ENCODE measurements at places on chromosomes 6 and 20.

DNA sequence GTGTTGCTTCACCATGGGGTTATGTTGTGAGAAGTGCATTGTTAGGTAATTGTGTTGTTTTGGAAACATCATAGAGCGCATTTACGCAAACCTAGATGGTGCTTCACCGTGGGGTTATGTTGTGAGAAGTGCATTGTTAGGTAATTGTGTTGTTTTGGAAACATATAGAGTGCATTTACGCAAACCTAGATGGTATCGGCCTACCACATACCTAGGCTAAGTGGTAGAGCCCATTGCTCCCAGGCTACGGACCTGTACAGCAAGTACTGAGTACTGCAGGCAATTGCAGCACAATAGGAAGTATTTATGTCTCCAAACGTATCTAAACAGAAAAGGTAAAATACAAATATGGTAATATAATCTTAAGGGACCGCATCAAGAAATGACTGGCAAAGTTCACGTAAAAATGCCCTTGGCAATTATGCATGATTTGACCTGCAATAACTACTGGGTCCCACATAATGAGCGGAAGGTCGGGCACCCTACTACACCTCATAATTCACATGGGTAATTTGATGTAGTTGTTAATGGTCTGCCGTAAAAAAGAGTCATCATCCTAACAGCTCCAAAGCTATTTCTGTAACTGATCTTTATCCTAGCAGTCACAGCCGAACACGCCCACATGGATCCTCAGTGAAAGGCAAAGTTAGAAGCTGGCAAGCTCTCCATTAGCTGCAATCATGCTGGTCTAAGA is 76.0 kb downstream of the RSPH3 start:
- no peak for DNase-seq

DNA sequence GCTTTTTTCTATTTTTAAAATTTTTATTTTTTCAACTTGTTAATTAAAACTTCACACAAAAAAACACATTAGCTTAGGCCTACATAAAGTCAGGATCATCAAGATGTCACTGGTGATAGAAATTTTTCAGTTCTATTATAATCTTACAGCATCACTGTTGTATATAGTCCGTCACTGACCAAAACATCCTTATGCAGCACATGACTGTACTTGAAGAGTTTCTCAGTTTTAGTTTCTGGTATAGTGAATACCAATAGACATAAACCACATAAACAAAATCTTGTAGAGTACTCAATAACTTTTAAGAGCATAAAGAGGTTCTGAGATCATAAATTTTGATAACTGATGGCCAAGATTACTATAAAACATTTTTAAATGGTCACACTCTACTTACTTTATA is 71.8 kb downstream of the ASCC3 start:
- DNase-seq = no peak

- DNase-seq = peak; percentile 63
Observed at GRCh38 chr6:152863618-152864326, 113.2 kb downstream of the VIP start.

- no peak for DNase-seq
Observed at GRCh38 chr20:49672096-49672664, 41.5 kb downstream of the B4GALT5 start.

DNA sequence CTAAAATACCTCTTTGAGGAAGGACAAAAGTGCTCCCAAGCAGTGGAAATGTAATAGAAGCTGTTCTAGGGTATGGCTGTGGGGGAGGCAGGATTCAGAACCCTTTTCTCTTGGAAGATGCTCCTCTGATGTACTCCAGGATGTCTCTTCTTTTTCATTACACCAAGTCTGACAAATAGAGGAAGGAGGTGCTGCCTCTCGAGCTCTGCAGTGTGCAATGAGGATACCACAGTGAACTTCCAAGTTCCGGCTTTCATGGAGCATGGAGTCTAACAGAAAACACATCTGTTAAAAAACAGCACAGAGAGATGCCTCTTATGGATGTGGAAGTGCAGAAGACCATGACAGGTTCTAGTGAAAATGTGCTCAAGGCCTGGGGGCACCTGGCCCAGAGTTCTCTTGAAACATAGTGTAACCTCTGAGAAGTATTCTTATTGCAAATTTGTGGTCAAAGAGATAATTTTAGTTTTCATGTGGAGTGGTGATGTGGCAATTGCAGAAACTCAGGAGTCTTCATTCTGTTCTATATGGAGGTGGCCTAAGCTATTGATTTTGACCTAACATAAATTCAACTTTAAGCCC is 362.0 kb upstream of the CITED2 start:
- DNase-seq = no peak

DNA sequence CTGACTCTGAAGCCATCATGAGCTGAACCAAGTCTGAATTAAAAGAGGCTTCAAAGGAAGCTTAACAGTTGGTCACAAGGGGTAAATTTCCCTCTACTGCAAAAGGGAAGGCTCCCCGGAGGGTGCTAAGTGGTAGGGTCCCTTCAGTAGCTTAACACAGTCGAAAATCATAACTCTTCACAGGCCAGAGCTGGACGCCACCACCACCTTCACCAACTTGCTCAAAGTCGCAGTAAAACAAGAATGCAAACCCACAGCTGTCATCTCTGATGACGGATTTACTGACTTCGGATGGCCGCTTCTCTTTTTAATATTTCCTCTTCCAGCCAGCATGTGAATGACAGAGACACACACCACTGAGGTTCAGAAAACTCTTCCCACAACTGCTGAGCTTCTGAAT is 144.7 kb upstream of the FBXL4 start:
- no peak for DNase-seq

DNA sequence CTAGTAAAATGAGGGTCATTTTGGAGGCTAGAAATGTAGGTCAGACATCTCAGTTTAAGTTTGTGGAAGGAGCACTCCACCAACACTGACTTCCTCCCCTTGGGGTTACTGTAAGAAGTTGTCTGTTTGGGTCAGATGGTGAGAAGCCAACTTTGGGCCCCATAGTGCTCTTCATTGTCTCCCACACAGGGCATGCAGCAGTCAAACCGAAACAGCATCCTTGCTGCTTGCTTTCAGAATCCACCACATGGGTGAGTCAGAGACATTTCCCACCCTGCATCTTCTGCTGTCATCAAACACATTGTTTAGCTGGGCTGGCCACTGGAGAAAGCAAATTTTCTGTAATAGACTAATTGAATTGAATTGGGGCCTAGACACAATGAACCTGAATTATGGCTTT is 16.8 kb downstream of the IL17F start:
- no peak for DNase-seq

DNA sequence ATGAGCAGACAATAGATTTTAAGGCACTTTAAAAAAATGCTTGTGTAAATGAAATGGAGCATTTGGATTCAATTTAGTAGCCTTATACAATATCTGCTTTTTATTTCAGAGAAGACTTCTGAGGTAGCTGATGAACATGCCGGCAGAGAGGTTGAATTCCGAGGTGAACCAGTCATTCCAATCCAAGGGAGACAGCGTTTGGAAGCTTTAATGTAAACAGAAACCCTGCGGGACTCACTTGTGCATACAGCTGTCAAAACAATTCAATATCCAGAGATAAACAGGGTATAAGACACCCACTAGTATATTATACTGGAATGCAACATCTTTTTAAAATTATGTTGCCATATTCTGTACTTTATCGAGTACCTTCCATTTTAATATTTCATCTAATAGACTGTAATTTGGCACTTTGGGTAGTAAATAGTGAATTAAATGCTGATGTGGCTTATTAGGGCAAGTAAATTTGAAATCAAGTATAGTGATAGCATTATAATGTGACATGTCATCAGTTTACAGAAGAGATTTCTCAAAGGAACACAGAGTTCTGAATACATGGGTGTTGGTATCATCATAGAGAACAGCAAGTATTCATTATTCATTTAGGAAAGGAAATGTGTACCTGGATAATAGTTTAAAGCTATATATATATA is 347.7 kb downstream of the PRKN start:
- peak; percentile 54 for DNase-seq

- no peak for DNase-seq
Observed at GRCh38 chr6:118467181-118467580, 80.9 kb upstream of the PLN start.

DNA sequence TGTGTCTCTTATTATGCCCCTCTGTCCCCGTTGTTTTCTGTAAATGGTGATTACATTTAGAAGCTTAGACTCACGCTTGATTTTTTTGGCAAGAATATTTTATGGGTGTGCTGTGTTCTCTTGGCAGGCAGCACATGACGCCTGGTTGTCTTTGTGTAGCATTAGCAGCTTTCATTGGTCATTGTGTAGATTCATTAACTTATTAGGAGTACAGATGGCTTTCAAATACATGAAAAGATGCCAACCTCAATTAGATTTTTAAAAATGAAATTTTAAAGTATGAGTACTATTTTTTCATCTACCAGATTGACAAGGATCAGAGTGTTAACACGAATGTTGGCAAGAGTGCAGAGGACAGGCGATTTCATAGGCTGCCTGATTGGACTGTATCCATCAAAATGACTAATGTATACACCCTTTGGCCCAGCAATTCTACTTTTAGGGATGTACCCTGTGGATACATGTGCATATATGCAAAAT is 15.2 kb downstream of the COX4I2 start:
- peak; percentile 86 for DNase-seq

- DNase-seq = no peak
Observed at GRCh38 chr6:125944434-125944816, 12.1 kb upstream of the HINT3 start.

- no peak for DNase-seq
Observed at GRCh38 chr20:32453467-32454163, 95.5 kb downstream of the ASXL1 start.

GRCh38 chr20:10078403-10078802 is 43.6 kb downstream of the ANKEF1 start:
- no peak for DNase-seq

GRCh38 chr6:81854474-81854873 is 102.0 kb upstream of the TENT5A start:
- DNase-seq = no peak

- no peak for DNase-seq
Observed at GRCh38 chr6:132053511-132053910, 102.3 kb upstream of the CCN2 start.

DNA sequence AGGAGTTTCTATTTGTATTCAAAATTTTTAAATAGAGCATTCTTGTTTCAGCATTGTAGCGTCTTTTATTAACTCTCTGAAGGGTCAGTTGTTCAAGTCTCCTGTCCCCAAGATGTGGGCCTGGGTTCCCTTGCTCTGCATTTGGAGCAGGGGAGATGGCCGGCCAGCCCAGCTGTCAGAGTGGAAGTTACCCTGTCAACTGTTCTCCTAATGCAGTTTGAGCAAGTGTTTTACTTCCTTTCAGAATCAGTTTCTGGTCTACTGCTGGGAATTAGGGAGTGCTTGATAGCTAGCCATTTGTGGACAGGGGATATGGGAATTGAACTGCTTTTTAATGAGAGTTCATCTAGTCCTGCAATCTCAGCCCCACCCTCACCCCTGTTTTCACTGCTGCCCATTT is 116.6 kb downstream of the QKI start:
- DNase-seq = no peak

DNA sequence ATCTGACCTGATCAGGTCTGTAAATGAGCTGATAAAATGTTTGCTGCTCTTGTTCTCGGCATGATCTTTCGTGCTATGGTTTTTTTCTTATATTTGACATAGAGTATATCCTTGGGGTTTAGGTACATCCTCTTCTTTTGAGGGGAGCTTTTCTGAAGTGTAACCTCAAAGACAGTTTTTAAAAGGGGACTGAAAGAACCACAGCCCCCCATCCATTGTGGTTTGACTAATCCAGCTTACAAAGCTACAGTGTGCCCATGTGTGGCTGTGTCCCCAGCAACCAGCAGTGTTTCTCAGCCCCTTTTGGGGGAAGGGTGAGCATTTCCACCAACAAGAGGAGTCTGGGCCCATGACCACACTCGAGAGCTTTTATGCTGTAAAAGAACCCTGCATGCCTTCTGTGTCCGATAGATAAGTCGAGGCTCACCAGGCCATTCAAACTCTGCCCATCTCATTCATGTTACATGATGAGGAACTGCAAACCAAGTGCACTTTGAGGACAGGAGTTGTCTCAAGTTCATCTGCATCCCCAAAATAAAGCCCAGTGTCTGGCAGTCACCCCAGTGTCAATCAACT is 266.0 kb downstream of the SLC24A3 start:
- DNase-seq = no peak

GRCh38 chr6:157398151-157398550 is 17.2 kb downstream of the ZDHHC14 start:
- DNase-seq = no peak

- no peak for DNase-seq
Observed at GRCh38 chr6:72675396-72675795, 53.5 kb downstream of the KCNQ5 start.

GRCh38 chr6:141359953-141360352 is 772.8 kb upstream of the GJE1 start:
- peak; percentile 1 for DNase-seq

GRCh38 chr6:139423037-139423703 is 48.7 kb upstream of the CITED2 start:
- no peak for DNase-seq

DNA sequence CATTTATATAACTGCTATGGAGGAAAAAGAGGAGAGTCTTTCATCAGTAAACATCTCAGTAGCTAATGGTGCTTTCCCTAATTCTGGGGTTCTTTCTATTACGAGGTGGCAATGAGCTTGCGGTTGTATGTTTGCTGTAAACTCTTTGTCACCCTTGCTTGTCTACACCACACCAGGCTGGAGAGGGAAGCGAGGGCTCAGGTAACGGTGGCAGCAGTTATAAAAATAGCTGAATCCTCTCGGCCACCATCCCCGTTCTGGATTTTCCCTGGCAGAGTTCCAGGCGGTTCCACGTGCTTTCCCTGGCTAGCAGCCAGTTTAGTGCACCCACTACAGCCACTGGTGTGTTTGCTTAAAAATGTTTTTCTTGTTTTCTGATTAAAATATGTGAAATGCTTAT is 39.0 kb downstream of the MAS1 start:
- DNase-seq = no peak

- DNase-seq = no peak
Observed at GRCh38 chr6:20055916-20056315, 156.4 kb downstream of the MBOAT1 start.

DNA sequence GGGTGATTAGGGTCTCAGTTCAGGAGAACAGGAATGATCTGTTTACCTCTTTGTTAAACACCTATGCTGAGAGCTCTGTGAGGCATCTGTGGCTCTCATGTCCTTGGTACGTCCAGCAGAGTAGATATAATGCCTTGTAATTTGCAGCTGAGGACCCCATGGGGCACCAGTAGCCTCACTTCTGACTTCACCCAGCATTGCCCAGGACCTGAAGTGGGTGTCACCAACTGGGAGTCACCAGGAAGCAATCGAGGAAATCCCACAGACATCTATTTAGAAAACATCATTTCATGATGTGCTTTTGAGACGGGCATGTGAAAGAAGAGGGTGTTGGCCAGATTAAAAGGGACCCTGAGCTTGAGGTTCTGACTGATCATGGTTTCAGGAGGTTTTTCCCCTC is 8.8 kb downstream of the EDN3 start:
- DNase-seq = no peak

Measured in fibroblast of the conjunctiva (primary cell).